Stimulated activated CD4-positive, alpha-beta T cell treated with anti-CD3 and anti-CD28 coated beads, Interleukin-2, amount 100 ng/mL, for 4 hours (primary cell): ENCODE measurements at places on chromosomes 12 and 14.
A peak's percentile ranks its signal among the peaks of the same experiment; 100 is the strongest.

DNA sequence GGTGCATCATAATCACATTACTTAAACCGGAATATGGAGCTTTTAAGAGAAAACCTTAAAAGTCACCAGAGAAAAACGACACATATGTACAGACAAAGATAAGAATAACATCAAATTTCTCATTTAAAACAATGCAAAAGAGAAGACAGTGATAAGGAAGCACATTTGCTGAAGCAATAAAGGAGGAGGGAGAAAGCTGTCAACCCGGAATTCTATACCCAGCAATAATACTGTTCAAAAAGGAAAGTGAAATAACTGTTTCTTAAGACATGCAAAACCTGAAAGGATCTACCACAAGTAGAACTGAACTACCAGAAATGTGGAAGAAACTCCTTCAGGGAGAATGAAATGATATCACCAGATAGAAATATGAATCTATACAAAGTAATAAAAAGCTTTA is 15.4 kb downstream of the SLC6A13 start:
- DNase-seq, result no peak

GRCh38 chr12:121637231-121637914 is 11.0 kb downstream of the ORAI1 start:
- DNase-seq, result peak; percentile 19

DNA sequence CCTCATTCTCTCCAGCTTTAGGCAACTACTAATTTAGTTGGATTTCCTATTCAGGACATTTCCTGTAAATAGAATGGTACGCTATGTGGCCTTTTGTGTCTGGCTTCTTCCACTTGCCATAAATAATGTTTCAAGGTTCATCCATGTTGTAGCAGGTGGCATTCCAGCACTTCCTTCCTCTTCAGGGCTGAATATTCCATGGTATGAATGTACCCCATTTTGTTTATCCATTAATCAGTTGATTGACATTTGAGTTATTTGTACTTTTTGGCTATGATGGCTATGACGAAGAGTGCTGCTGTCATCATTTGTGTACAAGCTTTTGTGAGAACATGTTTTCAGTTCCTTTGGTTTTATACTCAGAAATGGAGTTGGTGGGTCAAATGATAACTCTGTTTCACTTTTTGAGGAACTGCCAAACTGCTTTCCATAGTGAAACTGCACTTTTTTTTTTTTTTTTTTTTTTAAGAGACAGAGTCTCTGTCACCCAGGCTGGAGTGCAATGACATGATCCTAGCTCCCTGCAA is 6.5 kb upstream of the CDK2AP1 start:
- no peak for DNase-seq

DNA sequence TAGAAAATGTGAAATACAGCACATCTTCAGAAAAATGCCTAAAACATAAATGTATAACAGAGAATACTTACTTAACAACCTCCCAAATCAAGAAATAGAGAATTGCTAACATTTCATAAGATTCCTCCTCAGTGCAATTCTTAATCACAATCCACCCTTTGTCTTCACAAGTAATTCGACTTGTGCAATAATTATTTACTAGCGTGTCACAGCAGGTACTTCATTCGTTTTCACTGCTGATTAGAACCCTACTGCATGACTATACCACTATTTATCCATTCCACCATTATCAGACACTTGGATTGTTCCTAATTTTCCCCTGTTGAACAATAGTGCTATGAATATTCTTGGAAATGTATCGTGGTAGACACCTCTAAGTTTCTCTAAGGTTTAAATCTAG is 64.9 kb upstream of the BBS10 start:
- no peak for DNase-seq

GRCh38 chr12:75831402-75831801 is 200.2 kb downstream of the PHLDA1 start:
- DNase-seq, result no peak

- DNase-seq, result no peak
These were observed 158.5 kb upstream of the RTL1 start for GRCh38 chr14:101062065-101062450.

- DNase-seq, result peak; percentile 15
These were observed 21.7 kb upstream of the SLC10A1 start for GRCh38 chr14:69818758-69819191.

DNA sequence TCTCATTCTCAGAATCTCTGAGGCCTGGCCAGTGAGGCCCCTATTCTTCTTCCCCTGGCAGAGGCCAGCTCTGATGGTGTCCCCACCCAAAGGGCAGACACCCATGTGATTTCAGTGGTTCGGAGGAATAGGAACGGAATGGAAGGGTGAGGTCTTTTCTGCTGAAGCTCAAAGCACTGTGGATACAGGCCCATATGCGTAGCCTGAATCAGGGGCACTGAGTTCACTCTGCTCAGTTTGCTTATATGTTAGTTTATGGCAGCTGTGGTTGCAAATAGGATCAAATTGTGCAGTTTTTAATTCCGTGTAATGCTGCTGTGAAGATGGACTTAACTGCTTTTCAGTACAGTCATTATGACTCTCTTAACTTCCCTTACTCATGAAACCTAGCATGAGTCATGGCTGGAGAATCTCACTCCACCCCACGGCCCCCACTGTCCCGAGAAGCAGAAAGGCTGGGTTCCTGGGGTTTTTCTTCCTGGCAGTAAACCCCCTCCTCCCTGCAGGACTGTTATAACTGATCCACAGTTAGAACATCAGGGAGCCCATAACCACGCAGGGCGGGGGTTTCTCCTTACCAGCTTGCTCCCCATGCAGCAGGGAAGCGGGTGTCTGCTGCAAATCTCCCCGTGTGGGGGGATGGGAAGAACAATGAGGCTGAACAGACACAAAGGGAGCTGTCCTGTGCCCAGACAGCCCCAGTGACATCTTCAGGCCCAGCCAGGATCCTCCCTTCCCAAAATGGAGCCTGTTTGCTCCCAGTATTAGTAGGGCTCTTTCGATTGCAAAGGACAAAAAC is 122.7 kb downstream of the SLC38A6 start:
- no peak for DNase-seq

DNA sequence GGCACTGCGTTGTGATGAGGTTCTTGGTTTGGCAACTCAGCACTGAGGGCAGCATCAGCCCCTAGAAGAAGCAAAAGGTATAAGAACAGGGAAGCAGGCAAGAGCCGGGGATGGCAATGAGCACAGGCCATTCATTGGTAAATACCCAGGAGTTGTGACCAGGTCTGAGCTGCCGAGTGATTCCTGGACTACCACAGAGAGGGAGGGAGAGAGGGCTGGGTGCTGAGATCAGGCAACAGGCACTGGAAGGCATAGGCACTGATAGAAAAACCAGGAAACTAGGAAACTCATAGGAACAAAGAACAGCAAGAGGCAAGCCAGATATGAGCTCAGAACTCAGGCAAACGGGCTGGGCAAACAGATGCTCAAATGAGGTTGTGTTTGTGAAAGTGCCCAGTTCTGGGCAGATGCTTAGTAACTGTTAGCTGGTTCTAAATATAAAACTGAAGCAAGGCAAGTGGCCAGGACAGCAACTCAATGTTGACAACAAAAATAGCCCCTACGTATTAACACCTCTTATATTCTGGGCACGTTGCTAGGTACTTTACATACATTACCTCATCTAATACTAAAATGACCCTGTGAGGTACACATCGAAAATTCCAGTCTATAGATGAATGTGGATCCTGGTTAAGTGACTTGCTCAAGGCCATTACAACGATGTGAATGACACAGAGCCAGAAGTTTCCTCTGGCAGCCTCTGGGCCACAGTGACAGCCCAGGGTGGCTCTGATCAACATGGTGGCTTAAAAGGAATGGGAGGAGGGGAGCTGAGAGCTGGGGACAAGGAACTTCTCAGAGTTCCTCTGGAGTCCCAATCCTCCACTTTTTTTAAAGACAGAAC is 121.1 kb downstream of the PRMT8 start:
- DNase-seq, result no peak

DNA sequence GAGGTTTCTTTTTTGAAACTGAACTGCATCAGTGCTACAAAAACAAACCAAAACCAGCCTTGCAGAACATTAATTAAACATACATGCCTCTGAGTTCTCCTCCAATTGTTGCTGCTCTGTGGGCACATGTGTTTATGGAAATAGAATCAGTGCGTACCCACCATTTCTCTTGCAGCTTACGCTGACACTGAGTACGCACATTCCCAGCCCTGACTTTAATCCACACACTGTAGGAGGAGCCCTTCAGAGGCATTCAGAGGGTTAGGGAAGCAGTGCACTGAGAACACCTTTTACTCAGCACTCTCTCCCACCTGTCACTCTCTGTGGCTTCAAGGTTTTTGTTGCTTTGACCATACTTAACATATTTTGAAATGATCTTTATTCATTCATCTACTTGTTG is 250.5 kb upstream of the PWP1 start:
- DNase-seq, result no peak

DNA sequence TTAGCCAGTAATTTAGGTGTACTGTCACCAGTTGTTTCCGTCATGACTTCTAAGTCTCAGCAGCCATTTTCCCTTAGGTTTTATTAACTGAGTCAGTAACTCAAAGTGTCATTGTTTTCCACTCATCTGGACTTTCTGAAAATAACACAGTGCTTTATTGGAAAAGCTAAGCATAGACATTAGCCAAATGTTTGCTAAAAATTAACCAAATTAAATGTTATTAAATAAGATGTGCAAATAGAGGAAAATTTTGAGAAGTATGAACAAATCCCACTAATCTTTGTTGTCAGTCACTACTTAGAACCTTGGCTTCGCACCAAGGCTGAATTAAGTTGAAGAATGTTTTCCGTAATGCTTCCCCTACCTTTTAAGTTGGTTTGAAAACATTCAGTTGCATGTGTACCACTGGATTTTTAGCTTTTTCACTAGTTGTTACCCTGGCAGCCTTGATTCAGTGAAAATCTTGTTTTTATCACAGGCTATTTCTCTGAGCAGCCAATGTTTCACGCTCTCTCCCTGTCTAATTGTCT is 43.0 kb downstream of the BORCS5 start:
- no peak for DNase-seq

DNA sequence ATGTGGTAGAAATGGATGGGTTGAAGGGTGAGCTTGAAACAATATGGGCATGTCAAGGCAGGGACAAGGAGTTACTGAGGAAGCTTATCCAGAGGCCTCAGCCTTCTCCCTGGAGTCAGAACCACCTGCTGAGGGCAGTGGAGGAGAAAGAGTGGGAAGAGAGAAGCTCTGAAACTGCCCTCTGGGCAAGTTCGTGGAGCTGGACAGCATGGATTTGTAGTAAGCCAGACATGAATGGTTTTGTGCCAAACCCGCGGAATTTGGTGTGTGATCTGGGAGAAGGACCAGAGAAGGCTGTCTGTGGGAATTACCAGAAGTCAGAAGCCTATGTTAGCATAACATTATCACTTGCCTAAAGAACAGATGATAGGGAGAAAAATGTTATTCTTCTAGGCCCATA is 164.8 kb downstream of the SLC41A2 start:
- DNase-seq, result no peak

GRCh38 chr12:75724928-75725312 is 213.5 kb upstream of the KRR1 start:
- DNase-seq, result no peak

GRCh38 chr12:24730489-24730896 is 218.4 kb downstream of the BCAT1 start:
- no peak for DNase-seq

GRCh38 chr14:29814156-29815015 is 113.3 kb downstream of the PRKD1 start:
- DNase-seq, result no peak

DNA sequence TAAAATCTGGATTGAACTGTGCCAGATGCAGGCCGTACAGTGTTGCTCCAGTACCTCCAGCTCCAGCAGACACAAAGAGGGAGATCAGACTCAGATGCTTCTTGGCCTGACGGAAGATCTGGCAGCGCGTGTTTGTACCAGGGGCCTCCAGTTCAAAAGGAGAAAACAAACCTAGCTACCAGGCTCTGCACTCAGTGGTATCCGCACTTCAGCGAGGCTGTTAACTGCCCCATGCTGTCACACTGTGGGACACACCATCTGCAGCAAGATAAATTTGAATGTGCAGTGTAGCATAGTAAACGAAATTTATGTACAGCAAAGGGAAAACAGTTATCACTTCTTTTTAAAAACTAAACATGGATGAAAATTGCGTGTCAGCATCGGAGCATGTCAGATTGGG is 5.1 kb downstream of the DYNC1H1 start:
- no peak for DNase-seq

DNA sequence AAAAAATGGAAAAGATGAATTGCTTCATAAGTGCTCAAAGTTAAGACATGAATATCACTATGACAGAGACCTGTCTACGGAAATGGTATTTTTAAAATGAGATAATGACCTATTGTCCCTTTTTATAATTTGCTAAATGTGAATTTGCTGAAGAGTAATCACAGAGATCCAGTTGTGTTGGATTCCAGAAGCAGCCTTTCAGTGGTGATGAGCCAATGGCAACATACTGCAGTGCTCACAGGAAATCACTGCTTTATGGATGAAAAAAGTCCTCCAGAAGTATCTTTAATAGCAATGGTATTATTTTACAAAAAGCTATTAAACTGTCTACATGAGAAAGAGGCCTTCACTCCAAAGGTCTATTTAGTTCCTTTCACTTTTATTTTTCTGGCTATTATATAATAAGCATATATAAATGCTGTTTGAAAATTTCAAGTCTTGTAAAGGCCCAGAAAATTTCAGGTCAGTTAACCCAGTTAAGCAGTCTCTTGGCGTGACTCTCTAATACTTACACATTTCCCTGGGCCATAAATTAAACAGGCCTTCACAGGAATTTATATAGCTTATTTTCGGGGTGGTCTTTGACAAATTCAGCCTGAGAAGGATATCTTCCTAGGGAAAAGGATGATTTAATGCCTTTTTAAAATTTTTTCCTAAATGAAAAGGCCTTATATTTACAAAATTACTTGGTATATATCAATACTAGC is 55.4 kb downstream of the KCNJ8 start:
- no peak for DNase-seq

- no peak for DNase-seq
These were observed 69.3 kb upstream of the USP15 start for GRCh38 chr12:62190689-62191490.

DNA sequence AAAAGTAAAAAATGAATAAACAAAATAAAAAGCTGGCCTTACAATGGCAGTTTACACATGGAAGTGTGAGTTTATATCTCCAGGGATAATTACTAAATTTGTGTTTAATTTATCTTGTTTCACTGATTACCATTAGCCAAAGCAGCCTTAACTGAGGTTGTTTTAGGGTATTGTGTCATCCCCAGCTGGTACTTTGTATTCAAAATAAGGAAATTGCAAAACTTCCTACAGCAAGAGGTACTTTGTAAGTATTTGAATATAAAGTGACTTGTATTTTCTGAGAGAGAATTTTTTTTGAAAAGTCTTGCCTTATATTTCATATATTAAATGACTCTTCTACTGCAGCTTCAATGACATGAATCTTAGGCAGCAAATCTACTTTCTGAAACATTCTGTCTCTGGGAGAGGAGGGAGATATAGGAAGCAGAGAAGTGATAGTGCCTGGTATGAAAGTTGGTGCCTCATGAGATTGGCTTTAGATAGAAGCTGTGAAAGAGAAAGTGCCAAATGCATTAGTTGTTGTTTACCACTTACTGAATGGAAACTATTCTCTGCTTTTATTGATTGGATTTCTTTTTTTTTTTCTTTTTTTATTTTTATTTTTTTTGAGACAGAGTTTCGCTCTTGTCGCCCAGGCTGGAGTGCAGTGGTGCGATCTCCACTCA is 6.7 kb downstream of the FNTB start:
- no peak for DNase-seq
